ENCODE measurements at places on chromosomes 5 and 9.

DNA sequence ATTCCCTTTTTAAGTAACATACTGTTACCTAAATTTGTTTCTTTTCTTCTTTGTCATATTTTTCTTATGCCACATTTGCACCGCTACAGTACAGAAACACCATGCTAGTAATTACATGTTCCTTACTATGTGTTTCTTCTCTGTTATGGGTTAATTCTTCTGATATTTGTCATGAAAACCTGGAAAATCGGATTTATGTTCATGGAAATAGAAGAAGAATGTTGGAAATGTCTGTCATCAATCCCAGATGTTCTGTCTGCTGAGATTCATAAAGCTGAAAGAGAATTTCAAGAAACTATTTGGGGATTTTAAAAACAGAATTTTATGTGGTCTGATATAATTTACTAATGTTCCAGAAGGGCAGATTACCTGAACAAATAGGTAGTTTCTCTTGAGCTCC lies 305.2 kb upstream of the NREP start:
- DNase-seq, result no peak

DNA sequence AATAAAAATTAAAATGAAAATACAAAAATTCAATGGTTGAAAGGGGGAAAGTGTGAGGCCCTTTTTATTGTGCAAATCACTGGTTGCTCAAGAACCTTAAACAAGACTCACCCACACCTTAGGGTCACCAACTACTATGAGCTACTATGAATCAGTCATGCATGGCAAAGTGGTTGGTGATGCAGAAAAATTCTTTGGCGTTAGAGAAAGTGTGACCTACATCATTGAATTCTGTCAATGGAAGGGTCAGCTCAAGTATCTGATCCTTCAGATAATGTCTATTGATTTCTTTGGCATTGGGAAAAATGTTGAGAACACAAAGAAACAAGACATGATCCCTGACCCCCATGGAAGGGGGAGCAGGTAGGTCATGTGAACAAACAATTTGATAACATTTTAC lies 149.7 kb upstream of the ADCY2 start:
- no peak for DNase-seq

GRCh38 chr9:77883133-77883532 lies 148.5 kb downstream of the GNAQ start:
- DNase-seq, result no peak

DNA sequence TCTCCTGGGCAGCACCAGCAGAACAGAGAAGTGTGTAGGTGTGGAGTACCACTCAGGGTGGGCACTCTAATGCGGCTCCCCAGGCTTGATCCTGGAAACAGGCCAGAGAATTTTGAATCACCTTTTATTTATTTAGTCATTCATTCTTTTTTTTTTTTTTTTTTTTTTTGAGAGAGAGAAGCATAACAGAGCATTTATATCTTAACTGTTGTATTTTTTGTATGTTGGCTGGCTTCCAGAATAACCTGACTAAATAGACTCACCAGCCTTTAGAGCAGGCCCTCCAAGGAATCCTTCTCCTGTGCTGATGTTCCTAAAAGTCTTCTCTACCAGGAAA lies 153.4 kb downstream of the PIK3R1 start:
- DNase-seq, result no peak

GRCh38 chr5:150131978-150132694 lies 23.5 kb downstream of the PDGFRB start:
- no peak for DNase-seq

DNA sequence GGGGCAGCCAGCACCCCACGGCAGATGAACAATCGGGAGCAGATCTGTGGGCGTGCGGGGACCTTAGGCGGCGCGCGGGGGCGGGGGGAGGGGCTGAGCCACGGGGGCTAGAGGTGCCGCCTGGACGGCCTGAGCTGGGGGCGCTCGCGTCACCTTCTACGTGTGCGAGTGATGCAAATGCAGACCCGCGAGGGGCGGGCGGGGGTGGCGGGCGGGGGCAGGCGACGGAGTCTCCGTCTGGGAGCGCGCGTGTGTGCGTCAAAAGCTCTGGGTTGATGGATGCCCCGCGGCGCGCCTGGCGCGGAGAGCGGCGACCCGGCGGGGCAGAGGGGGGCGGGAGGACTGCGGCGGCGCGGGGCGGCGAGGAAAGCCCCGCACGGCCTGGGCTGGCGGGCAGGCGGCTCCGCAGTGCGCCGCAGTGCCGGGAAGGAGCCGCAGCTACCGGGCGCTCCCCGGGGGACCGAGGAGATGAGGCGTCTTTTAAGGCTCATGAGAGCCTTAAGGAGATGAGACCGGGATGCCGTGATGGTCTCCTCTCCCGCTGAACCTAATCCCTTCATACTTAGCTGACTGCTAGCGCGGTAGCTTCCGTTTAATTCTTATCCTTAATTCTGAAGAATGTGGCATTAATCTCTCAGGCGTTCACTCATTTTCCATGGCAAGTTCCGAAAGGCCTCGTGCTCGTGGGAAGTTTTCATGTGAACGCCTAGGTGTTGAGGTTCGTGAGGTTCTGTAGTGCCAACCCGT lies 1.5 kb downstream of the SV2C start:
- no peak for DNase-seq

DNA sequence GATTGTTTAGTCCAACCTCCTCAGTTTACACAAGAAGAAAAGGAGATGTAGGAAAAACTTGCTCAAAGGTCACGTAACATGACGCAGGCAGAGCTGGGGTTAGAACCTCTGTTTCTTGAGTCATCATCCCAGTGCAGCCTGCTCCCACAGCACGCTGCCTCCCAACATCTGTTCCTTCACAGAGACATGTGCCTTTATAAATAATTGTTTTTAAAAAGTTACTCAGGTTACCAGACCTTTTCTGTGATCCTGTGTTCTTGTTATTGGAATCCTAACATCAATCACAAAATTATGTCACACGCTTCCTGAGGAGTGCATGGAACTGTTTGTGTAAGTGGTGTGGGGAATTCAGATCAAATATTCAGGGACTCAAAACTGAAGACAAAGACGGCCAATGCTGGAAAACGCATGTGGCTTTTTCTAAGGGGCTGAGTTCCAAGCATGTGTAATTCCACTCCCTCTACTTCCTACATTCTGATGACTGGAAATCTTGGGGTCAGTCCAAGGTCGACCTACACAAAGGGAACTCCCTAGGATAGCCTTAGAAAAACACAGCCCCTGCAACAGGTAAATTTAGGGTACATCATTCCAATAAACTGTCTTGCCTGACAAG lies 184.3 kb downstream of the TSSK1B start:
- no peak for DNase-seq

- no peak for DNase-seq
Measured at GRCh38 chr9:132211570-132211969, 49.7 kb downstream of the NTNG2 start.

- no peak for DNase-seq
Measured at GRCh38 chr5:98292496-98292895, 481.0 kb upstream of the RGMB start.

DNA sequence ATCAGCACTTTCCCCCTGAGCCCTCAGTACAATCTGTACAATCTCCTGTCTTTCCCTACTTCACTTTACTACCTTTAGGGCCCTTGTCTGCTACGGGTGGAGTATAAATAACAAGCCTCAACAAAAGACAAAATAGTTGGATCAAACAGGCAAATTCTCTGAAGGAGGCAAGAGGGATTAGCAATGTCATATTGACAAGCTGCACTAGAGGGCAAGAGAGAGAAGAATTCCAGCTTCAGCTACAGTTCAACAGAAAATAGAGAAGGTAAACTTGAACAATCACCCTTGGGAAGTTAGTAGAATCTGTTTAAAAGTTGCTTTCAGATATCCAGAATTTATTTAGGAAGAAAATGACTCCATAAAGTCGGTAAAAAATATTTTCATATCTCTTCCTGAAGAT lies 68.4 kb upstream of the IZUMO3 start:
- no peak for DNase-seq

GRCh38 chr5:21817668-21818369 lies 1035.3 kb downstream of the CDH12 start:
- no peak for DNase-seq

DNA sequence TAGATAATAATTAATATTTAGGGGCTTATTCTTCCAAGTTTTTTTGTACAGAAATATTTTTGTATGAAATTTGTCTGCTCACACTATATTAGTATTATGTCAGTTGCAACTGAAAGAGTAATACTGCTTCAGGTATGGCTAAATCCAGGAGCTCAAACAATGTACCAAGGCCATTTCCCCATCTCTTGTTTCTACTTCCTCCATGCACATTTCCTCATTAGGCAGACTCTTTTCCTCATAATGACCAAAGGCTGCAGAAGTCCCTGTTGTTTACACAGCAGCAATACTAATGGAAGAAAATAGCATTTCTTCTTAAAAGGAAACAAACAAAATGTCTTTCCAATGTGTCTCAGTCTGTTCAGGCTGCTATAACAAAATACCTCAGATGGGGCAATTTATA lies 9.2 kb upstream of the OTULINL start:
- no peak for DNase-seq

- DNase-seq, result no peak
Measured at GRCh38 chr9:85215961-85216360, 525.8 kb downstream of the AGTPBP1 start.

DNA sequence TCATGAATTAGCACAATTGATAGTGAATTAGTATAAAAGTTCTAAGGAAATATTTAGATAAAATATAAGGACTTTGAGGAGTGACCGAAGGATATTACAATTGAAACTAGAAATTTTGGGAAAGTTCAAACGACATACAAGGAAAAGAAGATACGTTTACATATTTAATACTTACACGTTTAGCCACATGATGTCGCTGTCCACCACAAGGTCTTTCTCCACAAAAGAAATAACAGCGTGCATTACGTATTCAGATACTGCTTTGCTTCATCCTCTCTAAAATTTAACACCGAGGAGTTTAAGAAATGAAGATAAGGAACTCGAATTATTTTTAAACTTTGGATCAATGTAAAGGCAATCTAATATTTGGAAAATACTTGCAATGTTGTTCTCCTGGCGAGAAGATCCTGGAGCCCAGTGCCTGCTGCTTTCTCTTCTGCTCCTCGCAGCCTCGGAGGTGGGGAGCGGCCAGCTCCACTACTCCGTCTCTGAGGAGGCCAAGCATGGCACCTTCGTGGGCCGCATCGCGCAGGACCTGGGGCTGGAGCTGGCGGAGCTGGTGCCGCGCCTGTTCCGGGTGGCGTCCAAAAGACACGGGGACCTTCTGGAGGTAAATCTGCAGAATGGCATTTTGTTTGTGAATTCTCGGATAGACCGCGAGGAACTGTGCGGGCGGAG lies at the start of gene PCDHA3:
PCDHA3 (plus strand) TSS at position 242 of the 678 bp plus-strand sequence.
- no peak for DNase-seq

DNA sequence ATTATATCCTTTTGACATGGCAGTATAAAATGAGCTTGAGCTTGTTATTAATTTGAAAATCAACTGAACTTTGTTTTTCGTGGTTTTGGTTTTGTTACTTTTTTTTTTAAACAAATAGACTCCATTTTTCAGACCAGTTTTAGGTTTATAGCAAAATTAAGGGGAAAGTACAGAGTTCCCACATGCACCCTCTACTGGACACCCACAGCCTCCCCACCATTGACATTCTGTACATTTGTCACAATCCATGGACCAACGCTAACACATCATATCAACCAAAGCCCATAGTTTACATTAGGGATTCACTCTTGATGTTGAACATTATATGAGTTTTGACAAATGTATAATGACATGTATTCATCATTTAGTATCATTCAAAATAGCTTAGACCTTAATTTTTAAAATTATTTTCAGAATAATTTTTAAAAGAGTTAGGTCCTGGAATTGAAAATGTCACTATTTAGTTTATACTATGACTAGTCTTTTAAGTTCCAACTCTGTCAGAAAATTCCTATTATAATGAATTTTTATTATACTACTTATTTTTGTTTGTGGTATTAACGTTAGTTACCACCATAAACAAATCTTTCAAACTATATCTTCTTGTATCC lies 35.3 kb upstream of the JMY start:
- no peak for DNase-seq

GRCh38 chr5:107640568-107640967 lies 30.2 kb downstream of the EFNA5 start:
- DNase-seq, result no peak

DNA sequence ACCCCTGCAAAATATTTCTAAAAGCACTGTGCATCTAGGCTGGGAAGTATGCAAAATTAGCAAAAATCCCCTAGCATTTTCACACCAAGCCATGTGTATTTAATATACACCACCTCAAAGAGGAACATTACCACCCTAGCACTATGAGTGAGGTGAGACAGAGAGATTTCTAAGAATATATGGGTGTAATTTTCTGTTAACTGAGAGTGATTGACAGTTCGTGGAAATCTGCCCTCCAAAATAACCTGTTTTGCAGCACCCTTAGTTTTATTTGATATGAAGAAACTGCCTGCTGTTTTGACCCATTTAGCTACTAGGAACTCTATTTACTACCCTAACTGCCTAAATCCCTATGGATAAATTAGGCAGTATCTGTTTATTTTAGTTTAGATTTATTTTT lies 64.2 kb upstream of the CDKN2B start:
- DNase-seq, result no peak

DNA sequence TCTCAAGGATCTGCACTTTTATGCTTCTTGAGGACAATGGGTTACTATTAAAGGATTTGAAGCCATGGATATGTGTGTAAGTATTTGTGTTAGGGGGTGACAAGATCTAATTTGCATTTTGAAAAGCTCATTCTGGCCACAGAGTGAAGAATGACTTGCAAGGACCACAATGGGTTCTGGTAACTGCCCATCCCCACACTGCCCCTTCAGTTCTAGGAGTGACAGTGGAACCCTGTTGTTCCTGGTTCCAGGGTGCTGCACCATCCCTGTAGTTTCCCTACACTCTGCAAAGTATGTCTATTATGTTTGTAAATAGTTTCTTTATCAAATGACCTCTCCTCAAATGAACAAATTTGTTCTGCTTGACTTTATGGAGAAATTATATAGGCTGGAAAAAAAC lies 9.7 kb upstream of the SPRY4 start:
- no peak for DNase-seq

- no peak for DNase-seq
Measured at GRCh38 chr5:132297211-132297940, 3.2 kb downstream of the SLC22A4 start.

- DNase-seq, result no peak
Measured at GRCh38 chr5:95375591-95375990, 15.6 kb upstream of the FAM81B start.

GRCh38 chr9:2916382-2916985 lies 72.6 kb upstream of the PUM3 start:
- DNase-seq, result no peak

- no peak for DNase-seq
Measured at GRCh38 chr9:105373723-105374122, 74.1 kb upstream of the FSD1L start.

All from activated CD4-positive, alpha-beta T cell treated with anti-CD3 and anti-CD28 coated beads for 24 hours (primary cell).